Liver (tissue), 10 donors: ENCODE measurements at places on chromosomes 13 and 19. TPM values are rescaled to one million over a fixed set of nuclear protein-coding genes. Genes with fewer than 3 reads are reported as not detected.

APOC4 gene
- 131 TPM for total RNA-seq

OR7C2 gene
- total RNA-seq = not detected

ICAM5 gene
- total RNA-seq = 2.5 TPM

NCR1 gene
- 1.8 TPM for total RNA-seq

CLC gene
- 13.6 TPM for total RNA-seq

KIRREL2 gene
- total RNA-seq = not detected

RFPL4A gene
- total RNA-seq = not detected

ARMC6 gene
- 31.2 TPM for total RNA-seq
